Tibial nerve (tissue), 4 donors: ENCODE measurements at places on chromosomes 5 and 9. TPM values are rescaled to one million over a fixed set of nuclear protein-coding genes. Genes with fewer than 3 reads are reported as not detected.

PCDHGA5 gene
- total RNA-seq = 13.2 TPM

DNA sequence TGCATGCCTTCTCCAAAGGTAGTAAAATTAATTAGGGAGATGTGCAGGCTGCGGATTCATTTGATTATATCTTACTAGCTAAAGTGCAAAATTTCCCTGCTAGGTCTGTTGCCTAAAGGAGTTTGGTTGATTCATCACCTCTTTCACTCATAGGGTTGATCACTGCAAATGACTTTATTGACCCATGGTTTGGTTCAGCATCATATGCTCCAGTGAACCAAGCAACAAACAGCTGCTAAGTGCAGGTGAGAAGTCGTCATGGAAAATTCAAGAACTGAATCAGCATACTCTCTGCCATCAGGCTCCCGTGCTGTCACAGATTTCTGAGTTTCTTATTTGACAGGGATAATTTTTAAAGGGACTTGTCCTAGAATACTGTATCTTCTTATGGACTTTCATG is 571.8 kb upstream of the CDH18 start:
- DNase-seq = no peak

DNA sequence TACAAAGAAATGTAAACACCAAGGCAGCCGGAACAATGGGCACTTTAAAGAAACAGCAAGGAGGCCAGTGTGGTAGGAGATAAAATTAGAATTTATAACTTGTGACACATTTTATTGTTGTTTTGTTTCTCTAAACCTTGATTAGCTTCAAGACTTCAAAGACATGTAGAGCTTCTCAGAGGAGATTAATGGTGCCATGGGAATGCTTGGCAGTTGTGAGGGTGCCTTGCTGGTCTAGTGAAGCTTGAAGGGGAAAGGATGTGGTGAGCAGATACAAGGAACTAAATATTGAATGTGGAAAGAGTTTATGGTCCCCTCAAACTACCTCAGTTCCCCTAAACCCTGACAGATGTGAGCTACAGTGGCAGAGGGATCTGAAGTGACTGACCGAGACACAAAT is 322.4 kb upstream of the ADAMTS16 start:
- DNase-seq = no peak

GRCh38 chr5:120405286-120405864 is 58.7 kb upstream of the PRR16 start:
- DNase-seq = no peak

GRCh38 chr9:18834740-18835361 is 198.2 kb downstream of the SAXO1 start:
- no peak for DNase-seq

DNA sequence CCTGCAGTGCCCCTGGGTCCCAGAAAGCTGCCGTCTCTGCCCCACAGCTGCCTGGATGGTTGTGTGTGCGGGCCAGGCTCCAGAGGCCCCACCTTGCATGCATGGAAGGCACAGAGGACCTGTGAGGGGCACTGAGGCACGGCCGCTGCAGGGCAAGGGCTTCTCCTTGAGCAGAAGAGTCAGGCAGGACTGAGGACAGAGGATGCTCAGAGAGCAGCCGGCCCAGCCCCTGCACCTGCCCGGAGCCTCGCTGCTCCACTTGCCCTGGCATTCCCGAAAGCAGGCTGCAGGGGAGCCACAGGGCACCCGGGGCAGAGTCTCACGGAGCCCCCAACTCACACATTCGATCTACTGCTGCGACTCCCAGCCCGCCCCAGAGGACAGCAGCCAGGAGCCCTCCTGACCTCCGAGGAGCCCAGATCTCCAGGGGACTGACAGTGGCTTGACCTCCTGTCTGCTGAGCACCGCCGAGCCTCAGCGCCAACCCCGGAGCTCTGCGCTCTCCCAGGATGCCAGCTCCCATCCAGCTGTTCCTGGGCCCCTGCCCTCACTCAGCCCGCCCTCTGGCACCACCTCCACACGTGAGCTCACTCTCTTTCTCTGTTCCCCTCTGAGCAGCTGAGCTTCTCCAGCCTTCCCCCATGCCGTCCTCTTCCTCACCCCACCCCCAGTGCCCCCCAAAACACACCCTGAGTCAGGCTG is 95.0 kb downstream of the KCNT1 start:
- no peak for DNase-seq
